ENCODE measurements at places on chromosomes 1 and 21. TPM values are rescaled to one million over a fixed set of nuclear protein-coding genes. Genes with fewer than 3 reads are reported as not detected.

Gene MEX3A
- total RNA-seq: 1.1 TPM

Gene CD1B
- total RNA-seq: not detected

Gene AHCYL1
- 59.9 TPM for total RNA-seq

Gene SNAPIN
- total RNA-seq: 15.1 TPM

Gene IL23R
- total RNA-seq: 0.10 TPM

Gene MYBPH
- not detected for total RNA-seq

- DNase-seq: no peak
Observed at GRCh38 chr1:43774359-43774758, 67.0 kb downstream of the ST3GAL3 start.

- DNase-seq: no peak
Observed at GRCh38 chr1:65477414-65478378, 57.2 kb downstream of the LEPR start.

DNA sequence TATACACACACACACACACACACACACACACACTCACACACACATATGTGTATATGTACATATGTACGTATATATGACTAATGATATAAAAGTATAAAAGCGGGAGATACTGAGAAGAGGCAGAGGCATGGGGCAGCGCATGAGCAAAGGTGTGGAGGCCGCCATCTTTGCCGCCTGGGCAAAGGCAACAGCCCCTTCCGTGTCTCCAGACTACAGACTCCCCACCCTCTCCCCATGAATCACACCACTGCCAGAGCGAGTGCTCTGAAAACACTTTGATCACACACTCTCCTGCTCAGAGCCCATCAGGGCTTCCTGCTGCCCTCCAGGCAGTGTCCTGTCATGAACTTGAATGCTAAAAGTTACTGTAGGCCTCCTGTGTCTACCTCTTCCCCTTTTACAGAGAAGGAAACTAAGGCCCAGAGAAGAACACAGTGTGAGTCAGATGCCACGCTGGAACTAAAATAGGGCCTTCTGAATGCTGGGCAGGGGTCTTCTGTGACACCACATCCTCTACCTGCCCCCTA, 54.7 kb upstream of the SSBP3 start:
- DNase-seq: no peak

GRCh38 chr1:209655411-209656231, 3.4 kb upstream of the LAMB3 start:
- DNase-seq: no peak

GRCh38 chr21:27464648-27465047, 497.8 kb upstream of the ADAMTS5 start:
- DNase-seq: no peak

- DNase-seq: no peak
Observed at GRCh38 chr1:15212954-15213291, 34.1 kb upstream of the FHAD1 start.

DNA sequence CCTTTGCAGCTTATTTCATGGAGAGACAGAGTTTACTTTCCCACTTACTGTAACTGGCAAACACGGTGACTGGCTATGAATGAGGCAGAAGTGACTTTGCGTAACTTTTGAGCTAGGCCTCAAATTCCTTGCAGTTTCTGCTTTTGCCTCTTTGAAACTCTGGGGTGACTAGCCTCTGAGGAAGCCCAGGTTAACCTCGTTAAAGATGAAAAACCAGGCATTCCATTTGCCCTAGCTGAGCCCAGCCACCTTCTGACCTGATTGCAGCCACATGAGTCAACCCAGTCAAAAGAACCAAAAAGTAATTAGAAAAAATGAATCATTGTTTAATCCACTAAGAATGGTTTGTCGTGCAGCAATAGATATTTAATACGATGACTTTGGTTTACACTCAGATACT, 20.4 kb downstream of the PRMT6 start:
- no peak for DNase-seq

- no peak for DNase-seq
Observed at GRCh38 chr1:76162254-76162653, 87.7 kb downstream of the ST6GALNAC3 start.

DNA sequence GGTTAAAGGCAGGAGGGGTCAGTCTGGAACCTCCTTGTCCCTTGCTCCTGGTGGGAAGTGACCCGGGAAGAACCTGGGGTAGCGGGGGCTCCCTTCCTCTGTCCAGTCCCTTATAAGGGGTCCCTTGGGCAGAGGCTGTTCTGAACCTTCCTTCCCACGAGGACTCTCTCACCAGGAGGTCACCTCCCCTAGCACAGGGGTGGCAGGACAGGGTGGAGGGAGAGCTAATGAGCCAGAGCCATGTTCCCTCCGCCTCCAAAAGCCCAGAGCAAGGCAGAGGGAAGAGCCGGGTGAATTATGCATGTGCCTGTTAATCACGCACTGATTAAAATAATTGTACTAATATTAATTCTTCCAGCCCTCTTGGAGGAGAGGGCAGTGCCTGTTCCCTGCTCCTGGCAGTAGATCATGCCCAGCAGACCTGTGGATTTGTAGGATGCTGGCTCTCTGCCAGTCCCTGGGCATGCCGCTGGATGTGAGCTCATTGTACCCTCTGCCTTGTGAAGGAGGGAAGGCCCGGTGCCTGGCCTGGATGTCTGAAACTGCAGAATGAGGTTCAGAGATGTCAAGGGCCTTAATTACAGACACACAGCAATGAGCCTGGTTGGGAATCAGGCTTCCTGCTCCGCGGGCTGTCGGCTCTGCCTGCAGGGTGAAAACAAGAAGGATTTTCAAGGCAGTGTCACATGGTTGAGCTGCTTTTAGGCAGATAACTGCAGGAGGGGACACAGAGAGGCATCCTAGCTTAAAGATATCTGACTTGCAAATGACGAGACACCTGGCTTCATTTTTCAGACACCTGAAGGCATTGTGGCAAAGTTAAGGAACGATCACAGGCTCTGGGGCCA, 68.2 kb downstream of the IGSF21 start:
- DNase-seq: no peak

DNA sequence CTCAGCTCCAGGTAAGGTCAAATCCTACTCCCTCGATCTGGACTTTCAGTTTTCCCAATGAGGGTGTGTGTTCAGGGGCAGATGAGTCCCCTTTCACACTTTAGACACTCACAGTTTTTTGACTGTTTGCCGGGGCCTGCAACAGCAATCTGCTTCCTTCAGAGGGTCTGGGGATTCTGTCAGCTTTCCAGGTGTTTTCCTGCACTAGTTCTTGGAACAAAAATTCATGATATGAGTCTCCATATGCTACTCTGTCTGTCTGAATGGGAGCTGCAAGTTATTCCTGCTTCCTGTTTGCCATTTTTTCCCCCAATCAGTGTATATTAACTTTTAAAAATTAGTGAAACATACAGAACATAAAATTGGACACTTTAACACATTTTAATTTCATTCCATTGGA, 24.3 kb downstream of the CYP4B1 start:
- no peak for DNase-seq

- no peak for DNase-seq
Observed at GRCh38 chr1:221510793-221511503, 230.9 kb downstream of the DUSP10 start.

Data from left lobe of liver (tissue), 2 donors.